ENCODE measurements at places on chromosomes 12 and 14.

DNA sequence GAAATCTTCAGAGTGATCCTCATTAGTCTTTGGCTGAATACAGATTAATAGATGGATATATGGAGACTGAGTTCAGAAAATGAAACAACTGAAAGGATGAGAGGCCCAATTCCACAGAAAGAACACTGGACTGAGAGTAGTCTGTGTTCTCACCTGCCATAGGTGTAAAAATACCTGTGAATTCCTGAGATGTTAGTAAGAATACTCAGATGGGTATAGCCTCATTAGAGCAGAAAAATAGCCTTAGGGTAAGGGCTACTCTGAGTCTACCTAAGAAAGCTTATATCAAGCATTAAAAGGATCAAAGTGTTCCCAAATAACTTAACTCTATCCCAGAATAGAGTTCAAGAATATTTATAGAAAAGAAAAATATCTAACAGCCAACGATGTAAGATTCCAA, 1510.3 kb upstream of the SEL1L start:
- DNase-seq, result no peak

GRCh38 chr12:28817524-28817923, 331.6 kb upstream of the FAR2 start:
- DNase-seq, result no peak

- DNase-seq, result no peak
These were observed 56.2 kb downstream of the FNTB start for GRCh38 chr14:65042731-65043372.

GRCh38 chr14:73713206-73713802, 880 bp downstream of the PNMA1 start:
- no peak for DNase-seq

GRCh38 chr14:25007832-25008231, 42.1 kb downstream of the STXBP6 start:
- no peak for DNase-seq

- no peak for DNase-seq
These were observed 26.7 kb downstream of the CSRP2 start for GRCh38 chr12:76852106-76852505.

DNA sequence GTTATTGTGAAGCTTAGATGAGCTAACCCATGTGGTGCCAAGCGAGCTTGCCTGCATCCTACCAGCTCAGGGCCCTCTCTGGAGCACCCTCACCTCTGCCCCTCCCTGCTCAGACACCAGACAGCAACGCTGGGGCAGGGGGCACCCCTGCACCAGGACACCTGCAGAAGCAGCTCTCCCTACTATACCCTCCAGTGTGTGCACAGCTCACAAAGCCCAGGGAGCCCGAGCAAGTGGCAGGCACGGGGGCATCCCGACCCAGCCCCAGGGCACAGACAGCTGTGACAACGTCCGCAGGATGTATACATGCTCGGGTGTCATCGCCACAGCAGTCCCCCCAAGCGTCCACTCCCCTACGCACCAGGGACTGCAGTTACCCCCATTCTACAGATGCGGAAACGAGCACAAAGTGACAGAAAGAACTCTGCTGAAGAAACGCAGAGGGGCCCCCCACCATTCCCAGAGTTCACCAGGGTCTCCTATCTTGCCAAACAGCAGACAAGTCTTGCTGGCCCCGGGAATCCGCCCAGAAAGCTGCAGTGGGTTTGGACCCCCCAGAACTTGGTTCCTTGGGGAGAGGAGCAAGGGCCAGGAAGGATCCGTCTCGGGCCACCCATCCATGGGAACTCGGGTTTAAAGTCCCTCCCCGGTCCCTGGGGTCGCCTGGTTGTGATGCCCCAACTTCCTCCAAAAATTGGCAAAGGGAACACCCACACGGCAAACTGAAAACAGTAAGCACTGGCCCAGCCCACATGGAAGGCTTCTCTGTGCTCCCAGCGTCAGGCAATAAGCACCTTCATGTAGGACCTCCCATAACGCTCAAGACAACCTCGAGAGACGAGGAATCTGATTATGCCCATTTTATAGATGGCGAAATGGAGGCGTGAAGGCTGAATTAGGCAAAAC, 12.0 kb downstream of the NCOR2 start:
- no peak for DNase-seq

DNA sequence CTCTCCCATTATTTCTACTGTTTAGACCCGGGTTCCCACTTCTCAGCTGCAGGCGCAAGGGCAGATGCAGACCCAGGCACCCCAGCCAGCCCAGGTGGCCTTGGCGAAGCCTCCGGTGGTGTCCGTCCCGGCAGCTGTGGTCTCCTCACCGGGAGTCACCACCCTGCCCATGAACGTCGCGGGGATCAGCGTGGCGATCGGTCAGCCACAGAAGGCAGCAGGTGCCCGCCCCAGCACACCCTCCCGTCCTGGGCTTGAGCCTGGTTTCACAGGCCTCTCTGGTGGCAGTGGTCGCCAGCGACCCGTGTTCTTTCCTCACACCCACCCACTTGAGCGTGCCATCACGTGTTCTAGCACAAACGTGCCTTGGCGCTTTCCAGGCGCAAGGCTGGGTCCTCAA, 77.4 kb downstream of the DDX51 start:
- DNase-seq, result no peak

- DNase-seq, result no peak
These were observed 96.2 kb downstream of the NEDD1 start for GRCh38 chr12:97003276-97003675.

GRCh38 chr12:59282999-59283398, 312.8 kb upstream of the SLC16A7 start:
- no peak for DNase-seq

DNA sequence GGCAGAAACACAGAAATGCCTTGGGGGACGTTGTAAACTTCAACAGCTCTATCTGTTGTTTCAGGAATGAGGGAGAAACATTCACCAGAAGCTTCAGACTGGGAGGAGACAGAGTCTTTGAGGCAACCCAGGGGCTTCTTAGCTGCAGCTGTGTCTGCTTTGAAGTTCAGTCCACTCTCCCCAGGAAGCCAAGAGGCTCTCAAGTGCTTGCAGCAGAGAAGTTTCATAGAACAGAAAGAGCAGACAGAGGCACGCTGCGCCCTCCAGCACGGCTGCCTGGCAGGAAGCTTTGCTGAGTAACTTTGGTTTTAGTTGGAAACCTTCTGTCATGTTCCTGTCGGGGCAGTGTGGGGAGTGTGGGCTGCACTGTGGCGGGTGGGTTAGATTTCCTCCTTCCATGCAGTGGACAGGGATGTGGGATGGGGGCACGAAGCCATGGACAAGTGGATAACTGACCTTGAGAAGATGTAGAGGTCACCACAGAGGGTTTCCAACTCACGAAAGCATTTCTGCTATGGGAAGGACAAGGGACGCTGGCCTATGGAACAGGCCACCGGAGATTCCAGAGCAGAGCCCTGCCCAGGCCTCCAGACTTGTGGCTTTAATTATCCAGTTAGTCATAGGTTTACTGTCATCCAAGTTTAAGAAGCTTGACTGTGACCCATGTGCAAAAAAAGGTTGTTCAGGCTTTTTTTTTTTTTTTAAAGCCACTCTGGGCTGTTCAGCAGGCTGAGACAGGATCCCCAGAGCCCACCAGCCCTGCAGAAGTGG, 107.7 kb downstream of the ARF6 start:
- DNase-seq, result peak; percentile 95

- no peak for DNase-seq
These were observed 473.8 kb downstream of the RAD51B start for GRCh38 chr14:68293404-68293803.

DNA sequence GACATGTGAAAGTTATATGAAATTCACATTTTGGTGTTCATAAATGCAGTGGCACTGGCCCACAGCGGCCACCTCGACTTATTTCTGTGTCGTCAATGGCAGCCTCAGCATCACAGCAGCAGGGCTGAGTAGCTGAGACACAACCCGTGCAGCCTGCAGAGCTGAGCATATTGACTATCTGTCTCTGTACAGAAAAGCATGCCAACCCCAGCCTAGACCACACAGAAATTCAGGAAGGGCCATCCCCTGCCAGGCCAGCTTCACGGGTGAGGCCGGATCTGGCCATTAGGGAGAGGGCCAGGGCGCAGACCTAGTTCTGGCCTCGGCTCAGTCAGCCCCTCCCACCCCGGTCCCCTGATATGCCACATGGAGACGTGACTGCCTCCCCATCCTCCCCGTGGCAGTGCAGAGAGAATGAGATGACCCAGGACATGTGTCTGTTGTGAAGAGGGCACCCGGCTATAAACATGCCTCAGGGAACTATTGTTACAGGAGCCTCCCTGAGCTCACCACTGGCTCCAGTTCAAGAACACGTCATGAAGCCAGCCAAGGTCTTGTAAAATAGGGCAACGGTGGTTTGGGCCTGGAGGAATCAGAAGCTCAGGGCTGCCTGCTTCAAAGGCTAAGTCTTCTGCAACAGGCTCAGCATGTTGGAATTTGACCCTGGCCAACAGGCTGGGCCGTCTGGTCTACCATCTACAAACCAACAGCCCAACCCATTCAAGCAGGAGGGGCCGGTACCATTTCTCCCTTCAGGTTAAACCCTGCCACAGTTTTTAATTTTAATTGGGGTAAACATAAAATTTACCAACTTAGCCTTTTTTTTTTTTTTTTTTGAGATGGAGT, 25.5 kb downstream of the SCARB1 start:
- DNase-seq, result no peak

GRCh38 chr14:48546996-48547395, 871.6 kb upstream of the MDGA2 start:
- DNase-seq, result no peak

- DNase-seq, result no peak
These were observed 49.4 kb downstream of the VWF start for GRCh38 chr12:6074979-6075585.

GRCh38 chr14:53999061-53999488, 42.5 kb upstream of the BMP4 start:
- no peak for DNase-seq

DNA sequence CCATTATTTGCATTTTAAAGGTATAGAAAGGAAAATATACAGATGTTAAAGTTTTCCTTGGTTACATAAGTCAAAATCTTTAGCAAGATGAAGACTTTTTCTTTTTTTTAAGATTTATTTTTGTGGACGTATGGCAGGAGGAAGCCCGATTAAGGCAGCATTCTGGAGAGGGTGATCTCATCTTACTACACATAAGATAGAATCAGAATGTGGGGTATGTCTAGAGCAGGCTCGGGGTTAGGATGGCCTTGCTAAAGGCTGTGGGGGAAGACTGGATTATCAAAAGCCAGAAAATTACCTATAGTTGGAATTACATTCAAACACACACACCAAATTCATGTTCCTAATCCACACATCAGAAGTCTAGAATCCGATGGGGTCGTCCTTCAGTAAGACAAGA, 79.6 kb upstream of the OTOGL start:
- DNase-seq, result no peak

DNA sequence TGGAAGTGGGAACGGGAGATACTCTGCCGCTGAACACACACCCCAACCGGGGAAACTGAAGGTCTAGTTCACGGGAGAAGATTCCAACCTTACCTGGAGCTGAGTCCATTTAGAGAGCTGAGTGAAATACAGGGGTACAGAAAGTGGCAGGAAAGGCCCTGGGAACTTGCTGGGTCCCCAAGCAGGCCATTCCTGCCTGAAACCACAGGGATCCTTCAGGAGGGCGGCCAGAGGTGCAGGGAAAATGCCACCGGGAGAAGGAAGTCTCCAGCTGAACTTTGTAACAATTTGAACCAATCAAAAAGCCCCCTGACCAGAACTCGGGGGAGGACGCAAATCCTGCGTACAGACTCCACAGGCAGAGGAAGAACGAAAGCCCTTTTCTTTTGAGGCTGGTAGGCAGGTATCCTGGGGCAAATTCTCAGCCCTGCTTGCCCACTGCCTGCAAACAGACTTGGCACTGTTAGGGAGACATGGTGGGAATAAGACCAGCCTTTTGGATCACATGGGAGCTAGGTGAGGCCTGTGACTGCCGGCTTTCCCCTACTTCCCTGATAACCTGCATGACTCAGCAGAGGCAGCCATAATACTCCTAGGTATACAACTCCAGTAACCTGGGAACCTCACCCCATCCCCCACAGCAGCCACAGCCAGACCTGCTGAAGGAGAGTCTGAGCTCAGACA, 170.9 kb downstream of the SEC23A start:
- DNase-seq, result no peak

DNA sequence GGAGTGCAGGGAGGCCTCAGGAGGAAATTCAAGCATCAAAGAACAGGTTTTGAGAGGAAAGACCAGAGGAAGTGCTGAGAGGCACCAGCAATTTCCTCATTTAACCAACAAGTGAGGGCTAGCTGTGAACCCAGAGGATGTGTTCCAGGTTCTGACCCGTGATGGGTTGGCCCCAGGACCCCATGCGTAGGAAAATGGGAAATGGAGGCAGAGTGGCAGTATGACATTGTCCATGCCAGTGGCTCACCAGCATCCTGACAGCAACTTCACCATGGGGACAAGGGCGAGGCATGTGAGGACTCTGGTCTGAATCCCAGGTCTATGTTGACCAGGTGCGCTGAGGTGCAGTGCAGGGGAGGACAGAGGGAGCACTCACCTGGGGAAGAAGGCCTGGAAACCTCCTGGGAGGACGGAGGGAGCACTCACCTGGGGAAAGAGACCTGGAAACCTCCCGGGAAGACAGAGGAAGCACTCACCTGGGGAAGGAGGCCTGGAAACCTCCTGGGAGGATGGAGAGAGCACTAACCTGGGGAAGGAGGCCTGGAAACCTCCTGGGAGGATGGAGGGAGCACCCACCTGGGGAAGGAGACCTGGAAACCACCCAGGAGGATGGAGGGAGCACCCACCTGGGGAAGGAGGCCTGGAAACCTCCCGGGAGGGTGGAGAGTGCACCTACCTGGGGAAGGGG, 6.7 kb upstream of the CACNA2D4 start:
- DNase-seq, result no peak

- DNase-seq, result no peak
These were observed 108.5 kb downstream of the SLC38A1 start for GRCh38 chr12:46160101-46160980.

DNA sequence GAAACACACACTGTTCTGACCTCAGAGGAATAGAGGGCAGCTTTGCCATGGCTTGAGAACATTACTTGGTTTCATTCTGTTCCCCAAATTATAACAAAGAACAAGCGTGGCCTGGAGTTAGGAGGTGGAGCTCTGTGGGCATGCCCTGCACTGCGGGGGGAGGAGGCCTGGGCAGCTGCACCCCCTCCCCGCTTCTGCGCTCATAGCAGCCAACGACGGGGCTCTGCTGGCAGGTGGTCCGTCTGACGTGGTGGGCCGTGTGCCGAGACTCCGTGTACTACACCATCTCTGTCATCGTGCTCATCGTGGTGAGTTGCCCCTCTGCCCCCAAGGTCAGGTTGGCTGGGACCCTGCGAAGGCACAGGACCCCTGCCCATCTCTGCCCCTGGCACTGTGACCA, 70.4 kb upstream of the RIN3 start:
- no peak for DNase-seq

- no peak for DNase-seq
These were observed 1.6 kb downstream of the KLHL28 start for GRCh38 chr14:44960146-44960545.

DNA sequence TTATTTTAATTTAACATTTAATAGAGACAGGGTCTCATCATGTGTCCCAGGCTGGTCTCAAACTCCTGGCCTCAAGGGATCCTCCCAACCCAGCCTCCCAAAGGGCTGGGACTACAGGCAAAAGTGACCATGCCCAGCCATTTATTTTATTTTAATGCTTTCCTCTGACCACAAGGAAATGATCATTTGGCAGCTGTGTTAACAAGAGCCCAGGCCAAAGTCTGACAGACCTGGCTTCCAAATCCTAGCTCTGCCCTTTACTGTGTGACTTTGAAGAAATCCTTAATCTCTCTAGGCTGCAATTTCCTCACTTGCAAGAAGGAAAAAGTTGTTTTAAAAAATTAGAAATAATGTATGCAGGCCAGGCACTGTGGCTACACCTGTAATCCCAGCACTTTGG, 16.7 kb upstream of the GCH1 start:
- no peak for DNase-seq

- no peak for DNase-seq
These were observed 9.7 kb upstream of the MAGOHB start for GRCh38 chr12:10623131-10623530.
